ENCODE measurements at places on chromosomes 7 and 10. TPM values are rescaled to one million over a fixed set of nuclear protein-coding genes. Genes with fewer than 3 reads are reported as not detected.

The NXPH1 gene
- total RNA-seq, result 3.1 TPM

The C7orf33 gene
- 0.23 TPM for total RNA-seq

DNA sequence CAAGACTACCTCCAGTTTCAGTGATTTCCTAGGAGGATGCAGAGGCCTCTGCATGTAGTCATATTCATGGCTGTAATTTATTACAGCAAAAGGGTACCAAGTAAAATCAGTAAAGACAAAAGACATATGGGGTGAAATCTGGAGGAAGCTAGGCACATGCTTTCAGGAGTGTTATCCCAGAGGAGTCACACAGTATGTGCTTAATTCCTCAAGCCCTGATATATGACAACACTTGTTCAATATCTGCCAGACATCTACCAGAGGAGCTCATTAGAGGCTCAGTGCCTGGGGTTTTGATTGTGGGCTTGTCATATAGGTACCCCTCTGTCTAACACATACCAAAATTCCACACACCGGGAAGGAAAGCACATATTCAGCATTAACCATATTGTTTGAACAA lies 283.8 kb downstream of the CXCL12 start:
- DNase-seq, result no peak
- no peak overlapping the region for H3K4me3 ChIP-seq
- no peaks in the 10 kb centered on the region for H3K27me3 ChIP-seq
- no peaks in the 10 kb centered on the region for H3K36me3 ChIP-seq
- H3K27ac ChIP-seq, result no peak overlapping the region

The ANKRD61 gene
- total RNA-seq, result not detected

The EGFR gene
- 55.1 TPM for total RNA-seq

The CYTH3 gene
- total RNA-seq, result 29.1 TPM

GRCh38 chr7:3569643-3570042 lies 268.6 kb downstream of the SDK1 start:
- no peaks in the 10 kb centered on the region for H3K4me1 ChIP-seq
- H3K27ac ChIP-seq, result no peak overlapping the region
- DNase-seq, result no peak
- no peaks in the 10 kb centered on the region for H3K27me3 ChIP-seq

DNA sequence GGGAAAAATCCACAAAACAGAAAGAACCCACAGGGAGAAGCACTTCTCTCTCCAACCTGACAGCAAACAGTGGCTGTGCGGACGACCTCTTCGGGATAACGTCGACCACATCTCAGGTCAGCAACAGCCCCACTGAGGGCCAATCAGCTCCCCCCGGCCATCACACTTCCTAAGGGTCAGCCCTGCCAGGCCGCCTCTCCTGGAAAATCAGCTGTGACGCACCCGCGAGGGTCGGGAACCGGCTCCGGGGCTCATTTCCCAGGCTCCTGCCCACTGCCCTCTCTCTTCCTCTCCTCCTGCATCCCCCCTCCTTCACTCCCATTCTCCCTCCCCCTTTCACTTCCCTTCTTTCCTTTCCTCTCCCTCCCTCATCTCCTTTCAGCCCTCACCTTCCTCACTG lies 118.3 kb downstream of the DIP2C start:
- H3K27ac ChIP-seq, result no peak overlapping the region
- no peaks in the 10 kb centered on the region for H3K27me3 ChIP-seq
- DNase-seq, result no peak
- no peak overlapping the region for H3K4me3 ChIP-seq
- H3K36me3 ChIP-seq, result no peaks in the 10 kb centered on the region
